ENCODE measurements at places on chromosomes 3 and 15. TPM values are rescaled to one million over a fixed set of nuclear protein-coding genes. Genes with fewer than 3 reads are reported as not detected.

GOLGA6L10 gene
- 1.3 TPM for total RNA-seq

LRRC34 gene
- 1.1 TPM for total RNA-seq

CCK gene
- not detected for total RNA-seq

TRA2B gene
- 250 TPM for total RNA-seq

CATSPER2 gene
- total RNA-seq: 0.33 TPM

FBN1 gene
- 137 TPM for total RNA-seq

B3GALNT1 gene
- 19.1 TPM for total RNA-seq

PP2D1 gene
- total RNA-seq: not detected

GOLGA6B gene
- not detected for total RNA-seq

COL8A1 gene
- 329 TPM for total RNA-seq

ATP2B2 gene
- not detected for total RNA-seq

SCN11A gene
- not detected for total RNA-seq

GCNT3 gene
- 1.6 TPM for total RNA-seq

GUCA1C gene
- 1.3 TPM for total RNA-seq

MOBP gene
- not detected for total RNA-seq

CACNA2D3 gene
- total RNA-seq: 0.13 TPM

CCR8 gene
- total RNA-seq: not detected

CCDC13 gene
- 0.25 TPM for total RNA-seq

STRIT1 gene
- total RNA-seq: not detected

WDR72 gene
- 1.6 TPM for total RNA-seq

MYL3 gene
- total RNA-seq: 8.5 TPM

AVEN gene
- 16.0 TPM for total RNA-seq

FRMD5 gene
- 10.8 TPM for total RNA-seq

SLC51A gene
- not detected for total RNA-seq

ABI3BP gene
- 0.49 TPM for total RNA-seq

All from mesangial cell (primary cell).